ENCODE measurements at places on chromosomes 1 and 21.

DNA sequence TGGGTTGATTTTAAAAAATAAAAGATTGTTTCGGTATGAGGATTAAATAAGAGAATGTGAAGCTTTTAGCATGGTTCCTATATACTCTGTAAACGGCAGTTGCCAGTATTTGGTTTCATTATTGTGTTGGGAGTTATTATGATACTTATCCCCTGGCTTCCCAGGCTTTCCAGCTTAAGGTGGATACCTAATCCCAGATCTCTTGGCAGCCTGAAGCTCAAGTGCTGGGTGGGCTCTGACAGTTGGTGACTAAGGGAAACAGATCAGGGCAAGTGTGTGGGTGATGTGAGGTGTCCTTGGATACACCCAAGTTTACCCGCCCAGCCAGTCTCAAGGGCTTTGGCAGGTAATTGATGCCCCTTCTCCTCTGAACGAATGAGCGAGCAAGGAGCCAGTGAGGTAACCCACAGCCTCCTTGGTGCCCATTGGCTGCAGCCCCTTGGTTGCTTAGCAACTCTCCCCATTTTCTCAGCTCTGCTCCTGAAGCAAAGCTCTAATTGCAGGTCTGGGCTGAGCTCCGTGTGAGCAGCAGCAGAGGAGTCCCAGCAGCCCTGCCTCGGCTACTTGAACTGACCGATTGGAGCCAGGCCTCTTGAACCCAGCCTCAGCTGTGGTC, 6.1 kb downstream of the IPO13 start:
- DNase-seq: no peak

DNA sequence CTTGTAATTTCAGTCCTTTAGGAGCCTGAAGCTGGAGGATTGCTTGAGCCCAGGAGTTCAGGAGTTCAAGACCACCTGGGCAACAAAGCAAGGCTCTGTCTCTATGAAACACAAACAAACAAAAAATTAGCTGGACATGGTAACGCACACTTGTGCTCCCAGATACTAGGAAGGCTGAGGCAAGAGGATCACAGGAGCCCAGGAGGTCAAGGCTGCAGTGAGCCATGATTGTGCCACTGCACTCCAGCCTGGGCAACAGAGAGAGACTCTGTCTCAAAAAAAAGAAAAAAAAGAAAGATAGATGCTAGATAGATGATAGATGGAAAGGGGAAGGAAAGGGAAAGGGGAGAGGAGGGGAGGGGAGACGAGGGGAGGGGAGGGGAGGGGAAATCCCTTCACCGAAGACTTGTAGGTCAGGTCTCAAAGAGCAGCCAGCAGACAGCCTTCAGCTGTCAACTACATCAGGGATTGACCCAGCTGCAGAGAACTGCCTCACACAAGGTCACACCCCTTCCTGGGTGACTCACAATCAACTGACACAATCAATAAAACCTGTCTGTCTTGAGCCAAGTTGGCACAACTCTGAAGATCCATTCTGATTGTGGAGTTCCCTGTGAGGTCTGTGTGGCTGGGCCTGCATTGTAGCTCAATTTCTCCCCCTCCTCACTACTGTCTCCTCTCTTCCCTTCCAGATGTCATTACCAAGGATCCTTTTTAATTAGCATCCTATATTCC, 200.6 kb downstream of the RGS7 start:
- DNase-seq: no peak

DNA sequence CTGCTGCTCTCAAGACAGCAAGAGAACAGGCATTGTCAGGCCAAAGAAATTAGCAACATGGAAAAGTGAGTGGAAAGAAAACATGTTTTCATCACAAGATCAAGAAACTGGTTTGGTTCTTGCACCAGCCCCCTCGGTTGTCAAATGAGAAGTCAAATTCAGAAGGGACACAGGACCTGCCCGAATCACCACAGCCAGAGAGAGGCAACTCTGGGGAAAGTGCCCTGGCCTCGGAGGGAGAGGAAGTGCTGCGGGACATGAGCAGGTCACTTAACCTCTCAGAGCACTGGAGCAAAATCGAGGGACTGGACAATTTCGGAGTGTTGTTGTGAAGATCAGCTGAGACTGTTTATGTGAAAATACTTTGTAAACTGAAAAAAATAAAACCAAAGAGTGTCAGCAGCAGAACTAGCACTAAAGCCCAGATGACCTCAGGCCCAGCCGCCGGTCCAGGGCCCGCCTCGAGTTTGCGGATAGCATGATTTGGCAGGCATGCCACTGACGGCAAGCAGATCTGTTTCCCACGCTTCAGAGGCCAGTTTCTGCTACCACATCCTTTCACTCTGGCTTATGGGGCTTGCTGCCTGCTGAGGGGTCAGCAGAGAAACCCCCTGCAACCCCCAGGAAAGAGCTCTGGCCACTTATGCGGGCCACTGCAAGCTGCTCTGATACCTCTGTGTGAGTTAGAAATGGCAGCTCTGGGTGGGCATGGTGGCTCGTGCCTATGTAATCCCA, 32.1 kb downstream of the CD247 start:
- DNase-seq: no peak

DNA sequence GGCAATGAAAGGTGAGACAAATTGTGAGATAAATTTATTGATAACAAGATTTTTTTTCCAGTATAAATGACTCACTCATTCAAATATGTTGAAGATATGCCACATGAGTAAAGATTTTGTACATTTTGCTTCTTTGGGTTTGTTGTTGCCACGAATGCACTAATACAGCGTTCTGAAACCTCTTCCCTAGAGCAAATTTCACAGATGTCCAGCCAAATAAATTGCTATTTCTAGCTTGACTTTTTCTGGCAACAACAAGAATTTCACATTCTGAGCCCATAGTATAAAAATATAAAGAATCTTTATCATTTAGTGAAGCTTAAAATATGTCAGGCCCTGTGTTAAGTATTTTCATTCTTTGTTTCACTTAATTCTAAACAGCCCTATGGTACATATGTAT, 114.5 kb upstream of the COL24A1 start:
- no peak for DNase-seq

DNA sequence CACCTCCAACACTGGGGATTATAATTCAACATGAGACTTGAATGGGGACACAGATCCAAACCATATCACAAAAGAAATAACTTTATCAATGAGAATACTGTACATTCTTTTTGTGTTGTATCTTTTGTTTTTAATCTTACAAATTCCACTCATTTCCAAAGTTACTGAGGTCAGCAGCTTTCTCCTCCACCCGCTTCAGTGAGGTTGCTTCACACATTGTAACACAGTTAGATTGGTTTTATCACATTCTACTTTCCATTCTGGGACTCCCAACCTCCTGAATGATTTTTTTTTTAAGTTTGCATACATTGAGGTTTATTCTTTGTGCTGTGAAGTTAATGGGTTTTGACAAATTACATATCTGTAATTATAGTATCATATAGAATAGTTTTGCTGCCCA, 43.8 kb downstream of the DDAH1 start:
- no peak for DNase-seq

GRCh38 chr21:37550618-37551330, 184.2 kb downstream of the DYRK1A start:
- DNase-seq: no peak

DNA sequence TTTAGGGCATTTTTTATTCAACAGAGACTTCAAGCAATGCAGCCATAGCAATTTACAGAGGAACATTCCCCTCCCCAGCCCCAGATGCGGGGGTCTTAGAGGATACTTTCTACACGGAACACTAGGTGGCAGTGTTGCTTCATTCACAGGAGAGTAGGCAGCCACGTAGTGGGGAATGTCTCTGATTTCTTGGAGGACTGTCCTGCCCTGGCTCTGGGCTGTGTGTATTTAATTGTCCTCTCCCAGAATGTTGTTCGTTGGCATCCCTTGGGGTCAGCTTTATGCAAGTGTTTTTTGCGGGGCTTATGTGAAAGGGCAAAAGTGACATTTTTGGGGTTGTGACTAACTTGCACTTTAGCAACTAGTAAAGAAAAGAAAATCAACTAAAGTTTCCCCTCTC, 96.9 kb downstream of the PAPPA2 start:
- no peak for DNase-seq

DNA sequence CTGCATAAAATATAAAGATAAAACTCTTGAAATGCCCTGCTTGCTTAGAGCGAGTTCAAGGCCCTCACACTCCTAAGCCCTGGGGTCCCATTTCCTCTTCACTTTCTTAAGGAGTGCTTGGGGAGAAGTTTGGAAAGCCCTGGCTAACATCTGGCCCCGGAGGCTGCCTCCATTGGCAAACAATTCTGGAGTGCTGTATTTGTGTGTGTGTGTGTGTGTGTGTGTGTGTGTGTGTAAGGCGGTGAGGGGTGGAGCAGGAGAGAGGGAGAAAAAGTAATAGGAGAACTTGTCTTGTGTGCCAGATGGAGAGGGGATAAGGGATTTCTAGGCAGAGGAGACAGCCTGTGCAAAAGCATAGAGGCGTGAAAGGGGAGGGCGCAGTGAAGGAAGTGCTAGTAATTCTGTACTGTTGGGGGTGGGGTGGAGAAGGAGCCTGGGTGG, 578 bp upstream of the TRIM62 start:
- DNase-seq: no peak

DNA sequence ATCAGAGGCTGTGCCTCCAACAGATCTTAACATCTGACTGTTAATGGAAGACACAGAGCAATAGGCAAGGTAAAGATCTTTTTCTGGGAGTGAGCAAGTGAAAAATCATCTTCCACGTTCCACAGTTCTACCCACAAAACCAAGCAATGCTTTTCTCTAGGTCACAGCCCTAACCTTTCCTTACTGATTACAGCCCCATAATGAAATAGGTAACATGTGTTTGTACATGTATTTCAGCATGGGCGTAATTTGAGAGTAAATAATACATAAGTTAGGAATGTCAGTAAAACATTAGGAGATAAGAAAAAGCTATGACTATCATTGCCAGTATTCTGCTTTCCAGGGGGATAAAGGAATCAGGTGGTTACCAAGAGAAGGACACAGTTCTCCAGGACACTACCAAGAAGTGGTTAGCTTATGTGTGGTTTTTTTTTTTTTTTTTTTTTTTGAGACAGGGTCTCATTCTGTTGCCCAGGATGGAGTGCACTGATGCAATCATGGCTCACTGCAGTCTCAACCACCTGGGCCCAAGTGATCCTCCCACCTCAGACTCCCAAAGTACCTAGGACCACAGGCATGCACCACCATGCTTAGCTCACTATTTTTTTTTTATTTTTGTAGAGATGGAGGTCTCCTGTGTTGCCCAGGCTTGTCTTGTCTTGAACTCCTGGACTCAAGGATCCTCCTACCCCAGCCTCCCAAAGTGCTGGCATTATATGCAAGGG, 72.0 kb downstream of the DAP3 start:
- no peak for DNase-seq
